Neural progenitor cell (in vitro differentiated cells): ENCODE measurements at places on chromosomes 6 and 20.

DNA sequence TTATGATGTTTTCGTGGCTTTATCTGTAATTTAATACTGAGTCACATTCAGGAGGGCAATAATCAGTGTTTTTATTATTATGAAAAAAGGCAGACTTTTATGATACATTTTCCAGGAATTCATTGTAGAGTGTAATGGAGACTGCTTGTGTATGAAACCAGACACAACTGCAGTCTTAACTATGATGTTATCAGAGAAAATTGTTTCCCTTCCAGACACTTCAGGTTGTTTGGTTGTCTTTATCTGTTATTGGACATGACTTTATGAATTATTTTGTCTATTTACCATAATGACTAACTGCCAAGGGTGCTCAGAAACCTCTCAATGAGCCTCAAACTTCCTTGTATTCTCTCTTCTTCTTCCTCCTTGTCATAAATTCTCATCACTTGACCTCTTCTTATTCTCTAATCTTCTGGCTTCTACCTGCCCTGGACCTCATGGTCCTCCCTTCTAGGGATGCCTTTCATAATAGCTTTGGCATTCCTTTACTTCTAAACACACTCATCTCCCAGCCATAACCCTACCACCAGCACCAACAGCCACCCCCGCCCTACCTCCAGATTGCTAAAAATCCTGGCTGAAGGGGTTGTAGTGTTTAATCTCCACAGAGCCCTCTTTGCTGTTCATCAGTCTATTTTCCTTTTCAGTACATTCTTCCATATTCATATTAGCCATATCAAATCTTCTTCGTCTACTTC lies 492.5 kb downstream of the CDKAL1 start:
- no peak for DNase-seq

GRCh38 chr6:36347621-36348020 lies 10.9 kb upstream of the BNIP5 start:
- DNase-seq: no peak

- peak; percentile 60 for DNase-seq
Observed at GRCh38 chr6:11556309-11556708, 18.8 kb downstream of the TMEM170B start.

- DNase-seq: no peak
Observed at GRCh38 chr6:134733801-134734200, 216.1 kb downstream of the ALDH8A1 start.

- no peak for DNase-seq
Observed at GRCh38 chr6:25918083-25918683, 12.3 kb downstream of the SLC17A2 start.

DNA sequence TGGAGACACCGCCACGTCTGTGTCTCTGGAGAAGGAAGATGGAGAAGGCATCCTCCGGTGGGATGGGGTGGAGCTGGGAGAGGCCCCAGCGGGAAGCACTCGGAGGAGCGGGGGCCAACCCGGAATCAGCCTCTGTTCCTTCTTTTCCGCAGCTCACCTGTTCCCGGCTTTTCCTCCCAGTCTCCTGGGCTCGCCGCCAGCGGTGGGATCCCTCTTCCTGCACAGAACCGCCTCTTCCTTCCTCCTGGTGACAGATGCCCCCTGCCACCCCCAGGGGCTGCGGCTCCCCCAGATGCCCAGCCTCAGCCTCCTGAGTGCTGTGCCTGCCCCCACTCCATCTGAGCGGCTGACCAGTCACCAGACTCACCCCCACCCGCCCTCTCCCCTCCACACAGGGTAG lies 23.3 kb downstream of the RAMACL start:
- DNase-seq: no peak

- DNase-seq: no peak
Observed at GRCh38 chr6:157635388-157636244, 187.4 kb upstream of the SNX9 start.

DNA sequence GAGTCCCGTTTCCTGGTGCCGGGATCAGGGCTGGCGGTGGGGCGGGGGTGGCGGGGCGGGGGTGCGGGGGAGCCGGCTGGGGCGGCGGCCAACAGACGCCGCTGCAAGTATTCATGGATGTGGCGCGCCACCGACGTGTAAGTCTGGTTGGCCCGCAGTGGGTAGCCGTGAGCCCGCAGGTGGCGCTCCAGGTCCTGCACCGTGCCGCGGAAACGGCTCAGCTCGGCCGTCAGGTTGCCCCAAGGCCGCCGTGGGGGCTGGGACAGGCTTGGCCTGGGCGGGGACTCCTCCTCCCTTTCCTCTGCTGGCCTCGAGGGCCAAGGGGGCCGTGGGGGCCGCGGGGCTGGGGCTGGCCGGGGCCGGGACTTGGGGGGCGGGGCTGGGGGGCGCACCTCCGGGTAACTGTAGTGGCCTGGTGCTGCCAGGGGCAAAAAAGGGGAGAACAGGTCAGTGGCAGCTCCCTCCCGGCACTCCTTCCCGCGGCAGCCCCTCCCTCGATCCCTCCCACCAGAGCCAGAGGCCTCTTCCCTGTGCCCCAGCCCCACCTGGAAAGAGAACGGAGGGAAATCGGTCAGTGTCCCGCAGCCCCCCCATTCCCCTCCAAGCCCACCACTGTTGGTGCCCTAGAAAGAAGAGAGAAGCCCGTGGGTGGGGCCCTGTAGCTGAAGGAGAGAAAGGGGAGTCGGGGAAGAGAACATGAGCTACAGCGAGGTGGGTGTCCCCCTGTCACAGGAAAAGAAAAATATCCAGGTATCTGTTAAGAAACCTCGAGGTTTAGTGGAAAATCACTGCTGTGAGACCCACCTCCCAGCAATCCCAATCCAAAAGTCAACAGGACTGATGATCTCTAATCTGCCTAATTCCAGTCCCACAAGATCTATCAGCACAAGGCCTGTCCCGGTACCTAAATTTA lies 21.3 kb downstream of the TNXB start:
- DNase-seq: peak; percentile 94

DNA sequence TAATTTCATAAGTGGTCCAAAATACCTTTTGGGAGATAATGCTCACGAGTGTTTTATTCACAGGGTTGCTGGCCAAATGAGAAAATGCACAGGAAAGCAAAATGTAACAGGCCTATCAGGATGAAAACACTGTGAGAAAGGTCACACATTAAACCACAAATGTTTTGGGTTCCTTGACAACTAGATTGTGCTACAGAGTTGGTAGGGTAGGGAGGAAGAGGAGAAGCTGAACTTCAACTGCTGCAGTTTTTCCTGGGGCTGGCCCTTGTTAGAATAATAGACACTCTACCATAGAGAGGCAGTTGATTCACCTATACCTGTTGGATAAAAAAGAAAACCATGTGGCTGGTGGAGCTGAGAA lies 28.1 kb upstream of the PAQR8 start:
- no peak for DNase-seq

GRCh38 chr6:144474904-144475303 lies 189.8 kb downstream of the UTRN start:
- DNase-seq: no peak

- no peak for DNase-seq
Observed at GRCh38 chr6:168434505-168434904, 6.5 kb upstream of the SMOC2 start.

GRCh38 chr6:34836451-34836850 lies 44.6 kb downstream of the BLTP3A start:
- no peak for DNase-seq

GRCh38 chr6:122853259-122853995 lies 64.4 kb downstream of the SMPDL3A start:
- DNase-seq: no peak

DNA sequence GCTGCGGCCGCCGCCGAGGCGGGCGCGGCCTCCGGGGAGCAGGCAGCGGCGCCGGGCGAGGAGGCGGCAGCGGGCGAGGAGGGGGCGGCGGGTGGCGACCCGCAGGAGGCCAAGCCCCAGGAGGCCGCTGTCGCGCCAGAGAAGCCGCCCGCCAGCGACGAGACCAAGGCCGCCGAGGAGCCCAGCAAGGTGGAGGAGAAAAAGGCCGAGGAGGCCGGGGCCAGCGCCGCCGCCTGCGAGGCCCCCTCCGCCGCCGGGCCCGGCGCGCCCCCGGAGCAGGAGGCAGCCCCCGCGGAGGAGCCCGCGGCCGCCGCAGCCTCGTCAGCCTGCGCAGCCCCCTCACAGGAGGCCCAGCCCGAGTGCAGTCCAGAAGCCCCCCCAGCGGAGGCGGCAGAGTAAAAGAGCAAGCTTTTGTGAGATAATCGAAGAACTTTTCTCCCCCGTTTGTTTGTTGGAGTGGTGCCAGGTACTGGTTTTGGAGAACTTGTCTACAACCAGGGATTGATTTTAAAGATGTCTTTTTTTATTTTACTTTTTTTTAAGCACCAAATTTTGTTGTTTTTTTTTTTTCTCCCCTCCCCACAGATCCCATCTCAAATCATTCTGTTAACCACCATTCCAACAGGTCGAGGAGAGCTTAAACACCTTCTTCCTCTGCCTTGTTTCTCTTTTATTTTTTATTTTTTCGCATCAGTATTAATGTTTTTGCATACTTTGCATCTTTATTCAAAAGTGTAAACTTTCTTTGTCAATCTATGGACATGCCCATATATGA lies 3.2 kb downstream of the MARCKS start:
- DNase-seq: peak; percentile 43

- peak; percentile 5 for DNase-seq
Observed at GRCh38 chr20:45576995-45577394, 2.1 kb downstream of the WFDC8 start.

DNA sequence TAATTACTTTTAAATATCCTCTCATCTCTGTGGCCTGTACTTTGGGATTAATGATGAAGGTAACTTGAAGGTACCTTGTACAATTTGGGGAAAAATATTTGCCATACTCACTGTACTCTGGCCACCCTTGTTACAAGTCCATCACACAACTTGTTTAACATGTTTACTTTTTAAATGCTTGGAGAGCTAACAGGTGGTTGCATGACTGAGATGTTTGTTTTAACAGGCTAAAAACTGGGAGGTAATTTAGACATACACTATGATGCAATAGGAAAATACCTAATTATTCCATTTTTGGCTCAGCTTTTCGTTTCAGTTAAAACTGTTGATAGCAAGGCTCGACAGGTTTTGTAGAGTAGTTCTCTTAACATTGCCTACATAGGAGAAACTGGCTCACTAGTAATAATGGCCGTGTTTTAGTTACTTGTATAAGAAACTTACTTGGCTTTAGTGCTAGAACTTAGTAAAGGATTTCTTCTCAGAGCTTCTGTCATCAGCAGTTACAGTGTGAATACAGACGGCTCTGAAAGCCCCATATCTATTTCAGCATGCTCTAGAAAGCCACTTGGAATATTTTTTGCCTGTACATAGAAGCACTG lies 489.8 kb upstream of the SOX4 start:
- DNase-seq: no peak

GRCh38 chr6:45838996-45839395 lies 176.7 kb downstream of the CLIC5 start:
- DNase-seq: no peak
